ENCODE measurements at places on chromosomes 2 and 18. TPM values are rescaled to one million over a fixed set of nuclear protein-coding genes. Genes with fewer than 3 reads are reported as not detected.

Gene FAM124B
- not detected for total RNA-seq

Gene YPEL5
- total RNA-seq = 54.9 TPM

Gene ZEB2
- total RNA-seq = 7.8 TPM

Gene MAP4K4
- 105 TPM for total RNA-seq

Gene C1GALT1C1L
- 2.0 TPM for total RNA-seq

Gene GPBAR1
- 0.31 TPM for total RNA-seq

Gene ANKRD36B
- total RNA-seq = 4.5 TPM

Gene PDK1
- 4.1 TPM for total RNA-seq

Gene PFN4
- 1.1 TPM for total RNA-seq

Gene IL36G
- total RNA-seq = not detected

Gene HTR2B
- total RNA-seq = not detected

Gene ARHGAP15
- not detected for total RNA-seq

Gene RMND5A
- 27.7 TPM for total RNA-seq

Gene TANC1
- 7.8 TPM for total RNA-seq

Gene EML6
- 1.5 TPM for total RNA-seq

Gene KYNU
- 285 TPM for total RNA-seq

Gene MTERF4
- 29.8 TPM for total RNA-seq

Gene MTCL1
- total RNA-seq = 52.5 TPM

Gene RAX
- total RNA-seq = not detected

Gene LYPD6B
- not detected for total RNA-seq

Gene RABL2A
- total RNA-seq = 10.3 TPM

Gene LINC00305
- total RNA-seq = not detected

Gene RETSAT
- 58.7 TPM for total RNA-seq

Gene ANKRD62
- total RNA-seq = not detected

Gene TBR1
- total RNA-seq = not detected

Gene IL1A
- 0.23 TPM for total RNA-seq

Gene SLC9A2
- total RNA-seq = 2.8 TPM

Gene XIRP2
- not detected for total RNA-seq
